ENCODE measurements at places on chromosomes 4 and X.

DNA sequence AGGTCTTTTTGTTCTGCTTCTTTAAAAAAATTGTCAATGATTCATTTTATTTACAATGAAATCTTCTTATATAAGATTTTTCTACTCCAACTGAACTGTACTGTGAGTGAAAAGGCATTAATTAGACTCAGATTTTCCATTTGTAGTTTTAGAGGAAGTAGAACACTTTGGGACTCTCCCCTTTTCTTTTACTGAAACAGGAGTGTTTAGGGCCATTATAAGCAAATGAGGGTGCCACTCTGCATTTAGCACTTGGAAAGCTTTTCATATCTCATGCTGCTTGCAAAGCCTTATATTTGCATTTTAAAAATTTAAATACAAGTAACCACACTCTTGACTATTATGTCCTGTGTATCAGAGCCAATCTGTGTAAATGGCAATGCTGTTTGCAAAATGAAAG, 584.3 kb downstream of the KLHL13 start:
- DNase-seq = no peak

GRCh38 chr4:142648378-142648777, 197.7 kb downstream of the INPP4B start:
- DNase-seq = no peak

DNA sequence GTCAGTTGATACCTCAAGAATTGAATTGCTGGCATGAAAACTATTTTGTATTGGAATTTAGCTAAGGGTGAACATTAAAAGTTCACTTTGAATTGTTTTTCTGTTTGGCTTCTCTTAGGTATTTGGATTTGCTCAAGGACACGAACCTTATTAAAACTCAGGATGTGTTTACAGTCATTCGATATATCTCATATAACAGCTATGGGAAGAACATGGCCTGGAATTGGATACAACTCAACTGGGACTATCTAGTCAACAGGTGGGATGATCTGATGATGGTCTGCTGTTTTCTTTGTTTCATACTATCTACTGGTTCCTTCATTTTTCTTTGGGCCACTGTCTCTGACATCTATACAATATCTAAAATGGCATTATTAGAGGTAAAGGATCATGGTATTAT, 69.7 kb downstream of the PITX2 start:
- DNase-seq = no peak

GRCh38 chr4:155855897-155856296, 10.2 kb downstream of the ASIC5 start:
- no peak for DNase-seq

GRCh38 chr4:185096032-185096653, 46.9 kb upstream of the SLC25A4 start:
- no peak for DNase-seq

DNA sequence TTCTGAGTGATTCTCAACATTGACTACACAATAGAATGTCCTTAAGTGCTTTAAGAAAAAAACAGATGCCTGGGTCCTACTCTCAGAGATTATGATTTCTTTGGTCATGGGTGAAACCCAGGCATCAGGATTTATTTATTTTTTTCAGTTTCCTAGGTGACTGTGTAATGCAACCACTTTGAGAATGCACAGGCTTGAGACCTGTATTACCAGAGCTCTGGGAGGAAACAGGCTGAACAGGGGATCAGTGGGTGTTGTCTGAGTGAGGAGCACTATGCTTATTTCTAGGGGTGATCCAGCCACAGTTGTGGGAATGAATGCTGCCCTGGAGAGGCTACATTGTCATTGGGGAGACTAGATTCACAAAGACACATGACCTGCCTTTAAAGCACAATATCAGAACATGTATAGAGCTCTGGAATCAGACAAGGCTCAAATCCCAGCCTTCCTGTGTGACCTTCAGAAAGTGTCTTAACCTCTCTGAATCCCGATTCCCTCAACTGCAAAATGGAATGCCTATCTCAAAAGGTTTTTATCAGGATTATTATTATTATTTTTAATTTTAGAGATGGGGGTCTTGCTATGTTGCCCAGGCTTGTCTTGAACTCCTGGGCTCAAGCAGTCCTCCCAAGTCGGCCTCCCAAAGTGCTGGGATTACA, 61.6 kb upstream of the PRPS1 start:
- no peak for DNase-seq

DNA sequence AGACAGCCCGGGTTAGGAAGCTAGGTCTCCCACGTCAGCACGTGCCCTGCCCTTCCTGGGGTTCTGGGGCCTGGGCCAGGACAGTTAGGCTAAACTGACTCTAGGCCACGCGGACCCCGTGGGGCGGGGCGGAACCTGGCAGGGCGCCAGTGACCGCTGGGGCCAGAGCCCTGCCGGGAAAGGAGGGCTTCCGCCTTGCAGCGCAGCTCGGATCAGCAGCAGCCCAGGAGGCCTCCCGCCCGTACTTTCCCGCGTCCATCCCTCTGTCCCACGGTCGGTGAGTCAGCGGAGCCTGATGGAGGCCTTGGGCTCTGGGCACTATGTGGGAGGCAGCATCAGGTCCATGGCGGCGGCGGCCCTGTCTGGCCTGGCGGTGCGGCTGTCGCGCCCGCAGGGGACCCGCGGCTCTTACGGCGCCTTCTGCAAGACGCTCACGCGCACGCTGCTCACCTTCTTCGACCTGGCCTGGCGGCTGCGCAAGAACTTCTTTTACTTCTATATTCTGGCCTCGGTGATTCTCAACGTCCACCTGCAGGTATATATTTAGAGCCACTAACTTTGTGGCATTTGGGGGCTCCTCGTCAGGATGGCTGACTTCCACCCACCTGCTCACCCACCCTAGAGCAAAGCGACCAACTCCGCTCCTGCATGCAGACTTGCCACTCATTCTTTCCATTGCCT, at the start of gene SMIM10:
TSS of gene SMIM10 (plus strand) at position 191 of the 681 bp plus-strand sequence. CDS start at position 296, 105 bp downstream.
- DNase-seq = no peak

DNA sequence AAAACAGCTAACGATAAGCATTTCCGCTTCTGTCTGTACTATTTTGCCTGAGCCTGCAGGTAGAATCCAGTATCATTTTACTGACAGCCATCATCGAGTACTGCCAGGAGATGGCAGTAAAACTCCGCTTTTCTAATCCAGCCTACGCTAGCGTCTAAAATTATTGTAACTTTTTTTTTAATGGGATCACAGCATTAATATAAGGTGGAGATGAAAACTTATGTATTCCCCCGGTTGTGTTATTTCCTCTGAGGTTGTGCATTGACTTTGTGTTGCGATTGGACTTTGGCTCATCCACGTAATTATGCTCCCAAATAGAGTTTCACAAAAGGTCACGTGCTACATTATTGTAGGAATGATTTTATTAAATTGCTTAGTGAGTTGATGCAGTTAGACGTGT, 248.1 kb downstream of the C4orf33 start:
- no peak for DNase-seq

DNA sequence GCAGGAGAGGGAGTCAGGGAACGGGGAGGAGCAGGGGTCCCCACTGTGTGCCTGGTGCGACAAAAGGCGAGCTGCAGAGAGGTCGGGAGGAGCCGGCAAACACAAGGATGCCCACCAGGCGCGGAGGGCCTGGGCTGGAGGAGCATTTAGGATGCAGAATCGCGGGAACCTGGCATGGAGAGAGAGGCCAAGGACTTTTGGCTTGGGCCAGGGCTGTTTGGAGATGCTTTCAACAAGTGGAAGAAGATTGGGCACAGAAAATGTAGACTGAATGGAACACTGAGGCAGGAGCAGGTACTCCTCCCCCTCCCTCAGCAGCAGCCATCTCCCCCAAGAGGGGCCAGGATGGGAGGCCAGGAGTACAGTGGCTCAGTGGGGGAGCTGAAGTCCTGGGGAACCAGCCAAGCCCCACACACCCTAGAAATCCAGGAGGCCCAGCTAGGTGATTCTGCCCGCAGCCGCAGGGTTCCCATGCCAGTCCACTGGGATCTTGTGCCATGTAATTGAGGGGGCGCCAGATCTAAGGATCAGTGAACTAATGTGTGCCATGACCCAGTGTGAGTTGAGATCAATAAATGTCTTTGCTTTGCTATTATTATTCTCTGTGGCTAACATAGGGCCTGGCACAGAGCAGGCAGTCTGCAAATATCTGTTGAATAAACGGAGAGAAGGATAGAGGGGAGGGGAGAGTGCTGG, 1.1 kb upstream of the ABLIM2 start:
- DNase-seq = no peak

- DNase-seq = no peak
These were observed 182.9 kb downstream of the ZIC3 start for GRCh38 chrX:137748827-137749226.

GRCh38 chr4:21885241-21885640, 63.3 kb downstream of the KCNIP4 start:
- no peak for DNase-seq

- no peak for DNase-seq
These were observed 255.7 kb upstream of the AR start for GRCh38 chrX:67288156-67288555.

GRCh38 chrX:10076765-10077164, 80.0 kb upstream of the CLCN4 start:
- DNase-seq = no peak

DNA sequence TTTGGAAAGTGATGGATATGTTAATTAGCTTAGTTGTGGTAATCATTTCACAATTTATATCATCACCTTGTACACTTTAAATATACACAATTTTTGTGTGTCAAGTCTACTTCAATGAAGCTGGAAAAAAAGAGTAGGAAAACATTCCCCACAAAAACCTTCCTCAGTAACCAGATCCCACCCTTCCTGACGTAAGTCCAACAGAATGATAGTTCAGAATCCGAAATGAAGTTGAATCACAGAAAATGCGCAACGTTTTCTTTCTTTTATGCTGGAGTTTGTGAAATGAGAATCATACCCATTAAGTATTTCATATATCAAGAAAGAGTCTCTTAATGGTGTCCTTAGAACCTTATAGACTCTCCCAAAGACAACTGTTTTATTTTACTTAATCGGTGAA, 292.9 kb downstream of the USP46 start:
- no peak for DNase-seq

- no peak for DNase-seq
These were observed 73.8 kb downstream of the MFAP3L start for GRCh38 chr4:169952236-169953002.

DNA sequence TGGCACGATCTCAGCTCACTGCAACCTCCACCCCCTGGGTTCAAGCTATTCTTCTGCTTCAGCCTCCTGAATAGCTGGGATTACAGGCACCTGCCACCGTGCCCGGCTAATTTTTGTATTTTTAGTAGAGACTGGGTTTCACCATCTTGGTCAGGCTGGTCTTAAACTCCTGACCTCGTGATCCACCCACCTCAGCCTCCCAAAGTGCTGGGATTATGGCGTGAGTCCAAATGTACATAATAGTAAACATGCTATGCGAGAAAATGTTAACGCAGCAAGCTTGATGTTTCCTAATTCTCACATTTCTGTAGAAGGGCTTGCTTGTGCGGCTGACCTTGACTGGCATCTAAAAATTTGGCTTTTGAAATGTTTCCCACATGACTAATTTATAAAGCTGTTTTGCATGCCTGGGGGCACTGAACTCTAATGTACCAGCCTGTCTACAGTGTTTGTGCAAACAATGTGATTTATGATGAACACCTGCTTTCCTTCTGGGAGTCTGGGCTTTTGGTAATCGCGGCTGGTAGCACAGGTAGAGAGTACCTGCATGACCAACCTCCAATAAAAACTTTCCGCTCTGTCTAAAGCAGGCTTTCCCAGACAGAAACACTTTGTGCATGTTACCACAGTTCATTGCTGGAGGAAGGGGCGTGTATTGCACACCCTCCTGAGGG, 216.8 kb downstream of the IL15 start:
- DNase-seq = no peak

All from HFF-Myc (cell line).